ENCODE measurements at places on chromosomes 4 and X. TPM values are rescaled to one million over a fixed set of nuclear protein-coding genes. Genes with fewer than 3 reads are reported as not detected.

GABRG1 gene
- not detected for total RNA-seq

PLCXD1 gene
- 127 TPM for total RNA-seq

ITIH6 gene
- not detected for total RNA-seq

NPY2R gene
- not detected for total RNA-seq

F11 gene
- not detected for total RNA-seq

HSFX2 gene
- not detected for total RNA-seq

ARHGAP4 gene
- 135 TPM for total RNA-seq

C4orf51 gene
- total RNA-seq: not detected

- no peak for DNase-seq
Observed at GRCh38 chr4:182257016-182257415, 13.8 kb downstream of the TENM3 start.

GRCh38 chrX:13662355-13662791 is 9.4 kb downstream of the TCEANC start:
- no peak for DNase-seq

DNA sequence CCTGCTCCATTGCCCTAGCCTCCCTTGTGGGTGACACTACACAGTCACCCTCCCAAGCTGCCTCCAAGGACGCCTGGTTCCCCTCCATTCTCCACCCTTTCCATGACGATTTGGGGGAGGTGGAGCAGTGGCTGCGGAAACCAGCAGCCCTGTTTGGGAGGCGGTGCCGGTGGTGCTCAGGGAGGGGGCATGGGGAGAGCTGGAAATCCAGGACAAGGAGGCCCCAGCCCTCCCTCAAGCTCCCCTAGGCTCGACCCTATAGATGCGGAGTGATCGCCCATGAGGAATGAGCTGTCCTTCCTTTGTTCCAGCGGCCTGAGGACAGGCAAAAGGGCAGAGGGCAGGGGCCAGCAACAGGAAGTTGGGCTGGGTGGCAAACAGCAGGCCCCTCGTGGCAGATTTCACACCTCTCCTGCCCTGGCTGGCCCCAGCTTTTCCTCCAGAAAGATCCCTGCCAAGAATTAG is 3.6 kb upstream of the RENBP start:
- DNase-seq: no peak

GRCh38 chrX:116276261-116276660 is 105.7 kb downstream of the AGTR2 start:
- DNase-seq: no peak

DNA sequence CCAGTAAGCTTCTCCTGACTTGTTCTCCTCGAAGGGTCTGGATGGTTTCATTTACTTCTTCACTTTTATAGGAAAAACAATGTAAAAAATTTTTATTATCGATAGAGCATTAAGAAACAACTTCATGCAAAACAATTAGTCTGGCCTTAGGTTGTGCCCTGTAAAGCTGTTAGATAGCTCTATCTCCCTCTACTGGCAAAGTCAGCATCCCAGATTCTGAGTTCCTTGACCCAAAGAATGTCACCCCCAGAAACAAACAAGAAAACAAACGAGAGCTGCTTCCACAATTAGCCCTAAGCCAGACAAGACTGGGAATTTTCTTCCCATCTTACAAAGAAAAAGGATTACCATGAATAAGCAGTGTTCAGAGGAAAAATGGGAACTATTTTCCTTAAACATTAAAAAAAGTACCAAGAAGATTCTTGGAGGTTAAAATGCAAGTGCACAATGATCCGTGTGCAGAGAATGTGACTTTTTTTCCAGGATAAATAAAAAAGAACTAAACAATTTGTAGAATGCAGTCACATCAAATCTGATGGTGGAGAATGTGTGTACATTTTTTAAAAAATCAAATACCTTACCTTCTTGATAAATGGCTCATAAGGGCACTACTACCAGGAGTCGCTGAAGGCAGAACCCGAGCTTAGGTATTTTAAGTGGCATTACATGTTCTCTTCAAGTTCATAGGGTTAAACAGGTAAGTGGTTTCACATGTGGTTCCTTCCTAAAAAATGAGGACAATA is 293.2 kb downstream of the FBXO8 start:
- DNase-seq: no peak

DNA sequence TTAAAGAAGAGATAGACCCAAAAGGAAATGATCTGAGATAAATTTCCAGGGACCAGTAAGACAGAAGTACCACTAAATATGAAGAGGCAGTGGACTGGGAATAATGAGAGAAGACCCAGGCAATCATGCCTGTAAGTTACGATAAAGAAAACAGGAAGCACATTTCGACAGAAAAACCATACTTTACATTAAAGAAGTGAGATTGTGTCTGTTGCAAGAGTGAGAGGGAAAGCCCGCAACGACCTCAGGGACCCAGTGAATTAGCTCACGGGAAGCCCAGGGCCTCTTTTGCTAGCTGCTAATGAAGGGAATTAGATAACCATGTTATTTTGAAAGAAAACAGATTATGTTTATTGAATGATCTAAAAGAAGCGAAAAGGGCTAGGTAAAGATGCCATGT is 28.9 kb upstream of the ACSL1 start:
- DNase-seq: peak; percentile 31

- DNase-seq: no peak
Observed at GRCh38 chrX:68186552-68187262, 246.6 kb downstream of the OPHN1 start.

- no peak for DNase-seq
Observed at GRCh38 chrX:125093852-125094251, 225.8 kb upstream of the TEX13C start.

- no peak for DNase-seq
Observed at GRCh38 chr4:134219043-134219442, 17.5 kb upstream of the PABPC4L start.

- DNase-seq: no peak
Observed at GRCh38 chr4:45004847-45005565, 278.6 kb upstream of the GNPDA2 start.

- DNase-seq: no peak
Observed at GRCh38 chr4:183422962-183423631, 21.3 kb upstream of the CDKN2AIP start.

DNA sequence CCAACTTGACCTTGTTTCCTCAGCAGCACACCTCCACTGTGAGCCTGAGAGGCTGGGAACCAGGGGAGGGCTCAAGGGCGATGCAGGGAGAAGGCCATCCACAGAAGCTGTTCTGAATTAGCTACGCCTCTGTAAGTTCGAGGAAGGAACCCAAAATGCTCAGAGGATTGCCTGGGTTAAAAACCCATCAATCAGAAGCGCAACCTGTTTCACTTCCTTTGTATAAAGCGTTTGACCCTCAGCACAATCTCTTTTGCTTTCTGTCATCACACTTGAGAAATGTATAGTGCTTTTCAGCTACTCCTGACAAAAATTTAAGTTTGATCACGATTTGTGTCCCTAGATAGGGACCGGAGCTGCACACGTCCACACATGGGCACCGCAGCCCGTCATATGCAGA is 48.0 kb upstream of the MAP3K15 start:
- no peak for DNase-seq

GRCh38 chr4:155353923-155354540 is 22.7 kb downstream of the MAP9 start:
- DNase-seq: peak; percentile 72

- DNase-seq: peak; percentile 75
Observed at GRCh38 chrX:1582686-1583437, 8.5 kb upstream of the AKAP17A start.

DNA sequence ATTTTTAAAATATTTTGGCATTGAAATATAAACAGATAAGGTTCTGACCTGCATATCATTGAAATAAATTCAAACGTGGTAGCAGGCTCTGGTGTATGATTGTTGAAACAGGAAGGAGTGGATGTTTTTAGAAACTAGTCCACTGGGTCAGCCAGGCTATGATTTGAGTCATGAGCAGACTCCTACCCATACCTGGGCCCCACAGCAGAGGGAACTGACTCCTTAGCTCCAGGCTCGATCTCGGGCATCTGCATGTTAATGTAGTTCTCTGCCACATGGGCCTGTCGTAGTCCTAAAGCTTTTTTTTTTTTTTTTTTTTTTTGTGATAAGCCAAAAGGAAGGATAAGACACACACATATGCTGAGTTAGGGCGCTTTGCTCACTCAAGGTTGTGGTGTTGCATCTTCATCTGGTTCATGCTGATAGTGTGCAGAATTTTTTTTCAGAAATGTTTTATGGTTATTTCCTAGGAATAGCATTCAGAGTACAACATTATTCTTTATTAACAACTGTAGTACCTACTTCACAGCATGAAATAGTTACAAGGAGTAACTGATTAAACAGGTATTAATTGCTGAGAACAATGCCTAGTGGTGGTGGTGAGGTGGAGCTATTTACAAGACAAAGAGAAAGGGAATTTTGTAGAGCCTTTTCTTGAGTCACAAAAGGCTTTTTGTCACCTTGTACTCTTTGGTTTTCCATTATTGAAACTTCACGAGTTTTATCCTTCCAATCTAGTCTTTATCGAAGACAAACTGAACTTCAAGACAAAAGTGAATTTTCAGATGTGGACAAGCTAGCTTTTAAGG is 27.3 kb downstream of the OFD1 start:
- peak; percentile 10 for DNase-seq

- no peak for DNase-seq
Observed at GRCh38 chr4:69060651-69061308, 35.5 kb upstream of the UGT2B7 start.

GRCh38 chr4:138310498-138310897 is 68.3 kb upstream of the SLC7A11 start:
- DNase-seq: no peak

GRCh38 chr4:75724867-75725724 is 719 bp downstream of the USO1 start:
- DNase-seq: peak; percentile 79

- no peak for DNase-seq
Observed at GRCh38 chr4:13054420-13054970, 429.6 kb downstream of the RAB28 start.

- peak; percentile 78 for DNase-seq
Observed at GRCh38 chrX:45824471-45824870, 623.8 kb upstream of the DIPK2B start.

DNA sequence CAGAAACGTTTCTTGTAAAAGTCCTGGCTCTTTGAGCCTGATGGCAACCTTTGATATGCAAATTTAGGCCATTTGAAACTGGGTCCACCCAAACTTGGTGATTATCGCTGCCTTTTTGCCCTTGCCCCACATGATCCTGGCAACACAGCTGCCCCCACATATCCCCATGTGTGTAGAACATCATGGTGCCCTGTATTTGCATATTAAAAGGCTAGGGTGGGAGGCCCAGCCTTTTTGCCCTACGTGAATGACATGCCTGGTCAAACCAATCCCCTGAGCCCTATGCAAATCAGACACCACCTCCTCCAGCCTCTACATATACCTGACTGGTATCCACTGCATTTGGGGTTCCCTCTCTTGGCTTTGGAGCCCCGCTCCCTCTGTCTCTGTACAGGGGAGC is 202.4 kb downstream of the MAB21L2 start:
- no peak for DNase-seq

DNA sequence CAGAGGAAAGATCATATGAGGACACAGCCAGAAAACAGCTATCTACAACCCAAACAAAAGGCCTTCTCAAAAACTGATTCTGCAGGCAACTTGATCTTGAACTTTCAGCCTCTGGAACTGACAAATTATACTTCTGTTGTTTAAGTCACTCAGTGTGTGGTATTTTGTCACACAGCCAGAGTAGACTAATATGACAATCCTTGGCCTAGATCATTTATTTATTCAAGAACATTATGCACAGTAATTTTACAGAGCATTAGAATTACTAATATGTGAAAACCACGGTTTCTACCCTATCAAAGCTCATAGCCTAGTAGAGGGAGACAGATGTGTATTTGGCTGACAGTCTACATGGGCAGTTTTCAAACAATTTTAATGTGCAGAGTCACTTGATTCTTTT is 167.8 kb upstream of the PCDH18 start:
- no peak for DNase-seq

- no peak for DNase-seq
Observed at GRCh38 chr4:114005569-114006442, 26.4 kb upstream of the ARSJ start.

DNA sequence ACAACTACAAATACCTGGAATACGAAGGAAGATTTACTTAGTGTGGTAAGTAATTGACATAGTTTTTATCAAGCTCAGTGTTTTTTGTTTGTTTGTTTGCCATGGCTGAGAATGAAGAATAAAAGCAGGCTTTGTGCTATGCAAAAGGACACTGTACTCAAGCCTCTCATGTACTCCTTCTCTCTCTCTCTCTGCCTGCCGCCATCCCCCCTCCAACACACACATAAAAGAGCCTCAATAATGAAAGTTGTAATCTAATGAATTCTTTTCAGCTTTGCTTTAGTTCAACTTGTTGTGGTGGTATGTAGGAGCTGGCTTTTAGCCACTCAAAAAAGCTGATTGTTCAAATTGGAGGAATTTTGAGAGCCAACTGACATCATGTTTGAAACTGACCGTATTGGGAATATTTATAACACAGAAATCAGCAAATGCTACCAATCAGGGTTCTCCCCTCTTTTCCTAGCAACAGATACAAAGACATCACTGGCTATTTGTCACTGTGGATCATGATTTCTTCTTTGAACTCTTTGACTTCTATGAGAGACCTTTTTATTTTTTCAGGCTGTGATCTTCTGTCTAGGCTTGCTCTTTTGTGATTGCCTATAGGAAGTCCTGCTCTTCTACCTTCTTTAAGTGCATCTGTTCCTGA is 1148.8 kb downstream of the RAPGEF2 start:
- DNase-seq: no peak

GRCh38 chr4:70895811-70896491 is 6.2 kb upstream of the MOB1B start:
- no peak for DNase-seq

GRCh38 chrX:147832707-147833348 is 78.9 kb upstream of the FMR1 start:
- no peak for DNase-seq

- DNase-seq: no peak
Observed at GRCh38 chr4:11954093-11954492, 525.4 kb upstream of the HS3ST1 start.

DNA sequence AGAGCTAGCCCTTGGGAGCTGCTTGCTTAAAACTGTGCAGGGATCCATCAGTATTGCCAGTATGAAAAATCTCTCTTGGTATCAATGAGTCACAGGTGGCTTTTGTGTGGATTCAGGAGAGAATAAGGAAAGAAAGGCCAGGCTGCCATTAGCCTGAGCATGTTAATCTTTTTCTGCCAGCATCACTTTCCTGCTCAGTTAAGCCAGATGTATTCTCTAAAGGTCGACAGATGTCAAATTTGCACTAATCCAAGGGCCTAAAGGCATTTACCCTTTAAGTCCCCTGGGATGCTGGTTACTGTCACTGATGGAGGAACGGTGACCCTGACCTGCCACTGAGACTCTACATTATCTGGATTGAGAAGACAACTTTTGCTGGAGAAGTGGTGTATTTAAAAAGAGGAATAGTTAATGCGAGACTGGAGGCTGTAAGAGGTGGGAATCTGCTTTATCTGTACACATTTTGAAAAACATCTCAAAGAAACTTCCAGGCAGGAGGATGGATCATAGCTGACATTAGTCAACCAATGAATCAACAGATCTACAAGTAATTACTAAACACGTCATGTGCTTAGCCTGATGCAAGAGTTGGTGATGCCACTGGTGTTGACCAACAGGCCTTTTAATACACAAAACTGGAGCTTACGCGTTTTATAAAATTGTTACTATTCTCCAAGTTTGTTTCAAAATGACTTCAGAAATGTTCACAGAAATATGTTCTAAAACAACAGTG is 241.4 kb upstream of the ANXA3 start:
- DNase-seq: no peak

- DNase-seq: no peak
Observed at GRCh38 chrX:154805696-154806091, 409 bp upstream of the MPP1 start.

Data from activated CD4-positive, alpha-beta T cell treated with anti-CD3 and anti-CD28 coated beads for 36 hours (primary cell).